ENCODE measurements at places on chromosomes 16 and 17. TPM values are rescaled to one million over a fixed set of nuclear protein-coding genes. Genes with fewer than 3 reads are reported as not detected.

The TAC4 gene
- total RNA-seq, result not detected

DNA sequence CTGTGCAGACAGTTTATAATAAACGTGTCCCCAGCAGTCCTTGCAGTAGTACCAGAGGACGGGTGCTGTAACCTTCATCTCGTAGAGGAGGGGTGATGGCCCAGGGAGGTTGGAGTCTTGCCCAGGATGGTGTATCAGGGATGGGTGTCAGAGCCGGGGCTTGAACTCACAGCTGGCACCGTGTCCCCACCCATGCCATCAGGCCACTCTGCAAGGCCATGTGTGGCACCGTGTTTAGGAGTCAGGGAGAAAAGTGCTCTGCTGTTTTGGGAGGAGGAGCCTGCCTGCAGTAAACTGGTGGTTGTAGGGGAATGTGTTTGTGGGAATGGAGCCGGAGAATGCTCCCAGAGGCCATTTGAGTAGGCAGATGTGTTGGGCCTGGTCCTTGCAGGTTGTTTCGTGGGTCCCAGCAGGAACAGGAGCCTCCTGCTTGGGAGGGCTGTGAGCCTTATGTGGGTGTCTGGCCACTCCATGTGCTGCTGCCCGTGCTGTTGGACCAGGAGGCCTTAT is 1.7 kb downstream of the ADORA2B start:
- DNase-seq, result no peak

DNA sequence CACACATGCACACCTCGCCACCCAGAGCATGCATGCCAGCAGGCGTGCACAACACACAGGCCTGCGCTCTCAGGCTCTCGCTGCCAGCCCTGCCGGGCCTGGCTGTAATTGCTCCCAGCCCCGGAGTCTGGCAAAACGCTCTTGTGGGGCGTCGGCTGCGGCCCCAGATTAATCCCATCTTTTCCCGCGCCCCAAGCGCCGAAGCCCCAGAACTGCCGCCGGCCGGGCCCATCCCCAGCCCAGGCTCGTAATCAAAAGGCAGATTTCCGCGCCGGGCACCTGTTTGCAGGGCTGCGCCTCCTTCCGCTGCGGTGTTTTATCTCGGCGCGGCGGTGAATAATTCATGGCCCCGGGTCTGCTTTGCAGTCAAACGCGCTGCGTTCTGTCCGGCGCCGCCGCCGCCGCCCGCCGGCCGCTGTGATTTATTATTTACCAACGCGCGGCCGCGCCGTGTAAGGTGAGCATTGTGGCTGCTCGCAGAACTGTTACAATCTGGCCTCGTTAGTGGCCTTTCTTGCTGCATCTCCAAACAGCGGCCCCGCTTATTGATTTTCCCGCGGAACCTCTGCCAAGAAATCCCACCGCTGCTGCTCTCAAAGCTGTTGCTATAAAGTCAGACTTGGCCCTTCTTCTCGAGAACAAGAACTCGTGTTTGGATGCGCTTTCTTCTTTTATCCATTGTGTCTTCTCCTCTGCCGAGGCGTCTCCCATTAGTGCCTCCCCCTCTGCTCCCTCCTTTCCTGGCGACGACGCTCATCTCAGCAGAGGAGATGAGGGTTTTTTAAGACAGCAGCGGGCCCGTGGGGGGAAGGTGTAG is 126.1 kb downstream of the IRX5 start:
- DNase-seq, result peak; percentile 29

GRCh38 chr17:77273397-77274085 is 132.8 kb downstream of the SEC14L1 start:
- DNase-seq, result no peak

GRCh38 chr17:68089881-68090280 is 54.3 kb downstream of the KPNA2 start:
- DNase-seq, result no peak

GRCh38 chr16:75621170-75621477 is 2.0 kb downstream of the ADAT1 start:
- DNase-seq, result no peak

DNA sequence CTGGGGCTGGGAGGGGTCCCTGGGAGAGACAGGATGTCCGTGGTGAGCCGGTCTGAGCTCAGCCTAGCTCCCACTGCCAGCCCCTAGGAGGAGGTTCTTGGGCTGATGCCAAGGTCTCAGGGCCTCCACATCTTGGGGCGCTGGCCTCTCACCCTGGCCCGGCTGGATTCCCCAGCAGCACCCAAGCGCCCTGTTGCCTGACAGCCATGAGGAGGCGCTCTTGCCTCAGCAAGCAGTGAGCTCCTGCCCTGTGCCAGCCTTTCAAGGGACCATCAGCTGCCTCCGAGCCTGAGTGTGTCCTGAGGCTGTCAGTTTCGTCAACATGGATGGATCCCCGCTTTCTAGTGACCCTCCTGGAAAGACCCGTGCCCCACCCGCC is 234.9 kb upstream of the CIBAR2 start:
- no peak for DNase-seq

- DNase-seq, result no peak
These were observed 1.5 kb upstream of the SRCAP start for GRCh38 chr16:30697264-30698138.

DNA sequence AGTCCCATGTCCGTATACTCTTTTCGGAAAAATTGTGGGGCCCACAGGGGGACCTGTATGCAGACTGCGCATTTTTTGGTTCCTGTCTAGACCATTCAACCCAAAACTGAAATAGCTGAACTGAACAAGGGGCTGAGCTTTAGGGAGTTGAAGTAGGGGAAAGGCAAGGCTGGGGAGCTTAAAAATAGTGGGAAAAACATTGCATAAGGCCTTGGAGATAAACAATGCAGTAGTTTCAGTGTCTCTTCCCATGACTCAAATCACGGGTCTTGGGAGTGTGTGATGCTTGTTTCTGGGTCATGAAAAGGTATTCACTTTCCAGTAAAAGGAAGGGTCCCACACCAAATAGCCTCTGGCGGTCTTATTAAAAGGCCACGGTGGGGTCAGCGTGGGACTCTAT is 402.8 kb upstream of the SALL1 start:
- no peak for DNase-seq
